ENCODE measurements at places on chromosomes 1 and 21.

GRCh38 chr1:117114877-117115276, 6.7 kb downstream of the TRIM45 start:
- DNase-seq = no peak

DNA sequence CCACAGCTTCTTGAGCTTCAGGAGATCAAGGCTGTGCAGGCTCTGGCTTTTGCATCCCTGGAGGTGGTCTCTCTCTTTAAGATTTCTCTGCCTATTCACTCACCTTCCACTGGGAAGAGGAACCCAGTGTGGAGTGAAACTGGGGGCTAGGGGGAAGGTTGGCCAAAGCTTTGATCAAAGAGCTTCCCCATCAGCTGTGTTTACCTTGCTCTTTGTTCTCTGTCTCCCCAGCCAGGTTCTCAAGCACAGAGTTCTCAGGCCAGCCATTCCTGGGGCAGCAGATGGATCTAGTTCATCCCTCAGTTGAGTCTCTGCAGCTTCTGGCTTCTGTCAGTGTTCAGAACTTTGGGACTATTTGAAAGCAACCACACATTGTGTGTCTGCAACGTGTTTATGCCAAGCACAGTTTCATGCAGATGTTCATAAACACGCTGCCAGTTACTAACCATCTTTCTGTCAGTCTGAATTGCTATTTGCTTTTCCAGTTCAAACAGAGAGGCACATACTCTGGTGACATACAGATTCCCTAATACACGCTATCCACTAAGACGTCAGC, 17.2 kb upstream of the MRPS14 start:
- DNase-seq = no peak

- DNase-seq = no peak
These were observed 227.1 kb upstream of the MAP1LC3C start for GRCh38 chr1:242225767-242226573.

DNA sequence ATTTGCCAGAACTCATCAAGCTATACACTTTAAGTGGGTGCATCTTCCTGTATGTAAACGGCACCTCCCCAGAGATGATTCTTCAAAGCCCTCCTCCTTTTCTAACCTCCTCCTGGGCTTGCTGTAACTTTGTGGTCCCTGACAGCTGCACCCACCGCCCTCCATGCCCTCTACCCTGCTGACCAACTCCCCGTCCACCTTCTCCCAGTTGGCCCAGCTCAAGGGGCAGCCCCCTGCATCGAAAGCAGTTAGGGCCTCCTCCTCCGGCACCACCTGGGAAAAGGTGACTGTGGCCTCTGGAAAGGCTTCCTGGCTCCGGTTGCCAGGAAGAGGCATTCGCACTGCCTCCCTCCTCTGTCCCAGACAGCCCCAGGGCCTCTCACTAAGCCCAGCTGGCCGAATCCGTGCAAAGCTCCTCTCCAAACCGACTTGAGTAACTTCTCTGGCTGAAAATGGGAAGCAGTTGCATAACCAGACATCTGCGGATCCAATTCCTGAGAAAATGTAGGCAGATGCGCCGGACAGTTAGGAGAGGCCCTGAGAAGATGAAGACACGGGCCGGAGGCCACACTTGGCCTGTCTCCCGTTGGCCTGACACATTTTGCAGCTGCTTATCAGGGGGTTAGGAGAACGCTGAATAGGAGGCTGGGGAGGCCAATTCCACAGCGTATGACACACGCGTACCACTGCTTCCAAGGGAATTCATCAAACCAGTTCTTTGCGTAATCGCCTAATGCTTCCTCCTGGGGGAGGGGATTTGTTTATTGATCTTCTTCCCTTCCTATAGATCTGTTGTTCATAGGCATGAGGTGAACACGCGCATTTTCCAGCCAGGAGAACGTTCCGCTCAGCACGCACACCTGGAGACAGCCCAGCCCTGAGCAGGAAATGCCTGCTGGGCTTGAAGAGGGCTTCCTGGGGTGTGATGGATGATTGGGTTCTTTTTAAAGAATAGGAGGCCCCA, 48.7 kb upstream of the COL6A2 start:
- no peak for DNase-seq

DNA sequence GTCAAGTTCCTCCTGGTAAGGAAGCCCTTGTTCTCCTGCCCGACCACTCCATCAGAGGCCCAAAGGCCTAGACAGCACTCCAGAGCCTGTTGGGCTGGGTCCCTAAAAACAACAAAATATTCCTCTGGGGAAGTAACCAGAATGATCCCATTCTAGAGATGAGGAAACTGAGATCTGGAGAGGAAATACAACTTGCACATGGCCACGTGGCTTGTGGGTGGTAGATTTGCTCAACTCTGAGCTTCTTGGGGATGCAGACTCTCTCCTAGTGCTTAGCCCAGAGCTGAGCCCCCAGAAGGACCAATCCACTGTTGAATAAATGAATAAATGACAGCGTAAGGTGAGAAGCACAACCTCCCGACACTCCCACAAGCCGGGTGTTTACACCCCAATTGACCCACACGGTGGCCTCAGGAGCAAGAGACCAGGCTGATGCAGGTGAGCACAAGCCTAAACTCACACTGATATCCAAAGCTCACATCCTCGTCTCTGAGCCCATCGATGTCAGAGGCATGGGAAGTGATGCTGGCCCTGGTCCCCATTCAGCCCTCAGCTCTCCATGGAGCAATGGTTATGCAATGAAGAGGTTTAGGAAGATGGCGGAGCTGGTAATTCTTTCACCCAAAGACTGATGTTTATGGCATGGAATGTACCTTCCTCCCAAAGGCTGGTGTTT, 172.5 kb upstream of the EDN2 start:
- DNase-seq = no peak

DNA sequence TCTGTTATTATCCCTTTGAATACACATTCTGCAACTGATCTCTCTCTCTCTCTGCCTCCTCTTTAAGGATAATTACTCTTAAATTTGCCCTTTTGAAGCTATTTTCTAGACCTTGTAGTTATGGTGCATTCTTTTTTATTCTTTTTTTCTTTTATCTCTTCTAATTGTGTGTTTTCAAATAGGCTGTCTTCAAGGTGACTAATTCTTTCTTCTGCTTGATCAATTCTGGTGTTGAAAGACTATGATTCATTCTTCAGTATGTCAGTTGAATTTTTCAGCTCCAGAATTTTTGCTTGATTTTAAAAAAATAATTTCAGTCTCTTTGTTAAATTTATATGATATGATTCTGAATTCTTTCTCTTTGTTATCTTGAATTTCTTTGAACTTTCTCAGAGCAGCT, 95.6 kb upstream of the GPR52 start:
- DNase-seq = no peak

- DNase-seq = no peak
These were observed 28.5 kb downstream of the DLGAP3 start for GRCh38 chr1:34900775-34901502.

GRCh38 chr1:239189998-239190512, 196.3 kb upstream of the CHRM3 start:
- DNase-seq = no peak

DNA sequence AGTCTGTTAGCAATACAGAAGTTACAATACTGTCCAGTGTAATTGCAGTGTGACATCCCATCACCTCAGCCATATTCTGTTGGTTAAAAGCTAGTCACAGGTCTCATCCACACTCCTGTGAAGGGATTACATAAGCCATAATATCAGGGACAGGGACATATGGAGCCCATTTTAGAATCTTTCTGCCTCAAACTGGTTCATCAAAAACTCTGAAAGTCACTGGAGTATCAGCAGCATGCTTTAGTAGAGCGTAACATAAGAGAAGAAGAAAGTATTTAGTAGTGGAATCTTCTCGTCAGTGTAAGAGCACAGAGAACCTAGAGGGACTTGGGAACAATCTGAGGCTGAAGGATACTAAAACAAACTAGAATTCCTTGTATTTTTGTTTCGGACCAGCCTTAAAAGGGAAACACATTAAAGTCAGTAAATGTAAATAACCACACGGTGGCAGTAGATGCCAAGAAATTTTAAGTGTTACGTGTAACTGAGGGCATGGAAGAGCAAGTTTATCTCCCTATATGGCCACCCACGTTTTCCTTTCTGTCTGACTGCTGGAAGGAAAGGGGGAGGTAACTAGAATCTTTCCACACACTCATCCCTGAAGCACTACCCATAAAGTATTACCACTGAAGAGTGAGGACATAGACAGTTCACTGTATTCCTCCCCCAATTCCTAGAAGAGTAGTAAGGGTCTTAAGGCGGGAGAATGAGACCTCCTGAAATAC, 41.6 kb upstream of the AGL start:
- peak; percentile 20 for DNase-seq

- no peak for DNase-seq
These were observed 34.6 kb downstream of the OLFML2B start for GRCh38 chr1:161989108-161989507.

DNA sequence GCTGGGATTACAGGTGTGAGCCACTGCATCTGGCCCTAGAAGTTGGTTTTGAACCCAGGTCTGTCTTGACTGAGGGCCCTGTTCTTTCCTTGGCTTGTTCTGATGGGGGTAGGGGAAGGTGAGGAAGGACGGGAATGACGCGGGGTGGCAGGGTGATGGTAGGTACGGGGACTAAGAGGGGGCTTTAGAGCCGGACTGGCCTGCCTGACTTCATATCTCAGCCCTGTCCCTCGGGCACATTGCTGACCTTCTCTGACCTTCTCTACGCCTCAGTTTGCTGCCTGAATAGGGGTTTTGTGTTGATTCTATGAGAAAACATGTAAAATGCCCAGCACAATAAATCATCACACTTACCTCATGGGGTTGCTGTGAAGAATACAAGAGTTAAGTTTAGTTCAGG, 6.7 kb downstream of the RNF186 start:
- DNase-seq = no peak

DNA sequence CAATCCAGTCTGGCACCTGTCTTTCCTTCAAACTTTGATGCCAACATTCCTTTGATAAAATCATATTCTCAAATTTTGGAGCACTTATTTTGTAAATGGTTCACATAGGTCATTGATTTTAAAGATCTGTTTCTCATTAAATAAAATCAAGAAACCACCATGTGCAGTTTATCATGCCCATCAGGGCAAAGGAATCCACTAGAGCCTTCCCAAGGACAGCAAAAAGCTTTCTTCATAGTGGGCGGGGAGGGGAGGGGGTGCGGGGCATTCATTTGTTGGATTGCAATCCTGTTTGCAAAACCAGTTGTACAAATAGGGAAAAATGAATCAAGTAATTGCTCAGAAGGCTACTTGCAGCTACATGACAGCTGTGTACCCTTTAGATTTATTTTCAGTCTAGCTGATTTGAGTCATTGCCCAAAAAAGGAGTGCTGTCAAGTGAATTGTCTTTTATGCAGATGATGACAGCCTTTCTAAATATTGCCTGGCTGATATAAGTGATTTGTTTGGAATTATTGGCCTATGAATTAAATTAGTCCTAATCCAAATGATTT, 23.0 kb downstream of the LRRC8B start:
- DNase-seq = no peak

DNA sequence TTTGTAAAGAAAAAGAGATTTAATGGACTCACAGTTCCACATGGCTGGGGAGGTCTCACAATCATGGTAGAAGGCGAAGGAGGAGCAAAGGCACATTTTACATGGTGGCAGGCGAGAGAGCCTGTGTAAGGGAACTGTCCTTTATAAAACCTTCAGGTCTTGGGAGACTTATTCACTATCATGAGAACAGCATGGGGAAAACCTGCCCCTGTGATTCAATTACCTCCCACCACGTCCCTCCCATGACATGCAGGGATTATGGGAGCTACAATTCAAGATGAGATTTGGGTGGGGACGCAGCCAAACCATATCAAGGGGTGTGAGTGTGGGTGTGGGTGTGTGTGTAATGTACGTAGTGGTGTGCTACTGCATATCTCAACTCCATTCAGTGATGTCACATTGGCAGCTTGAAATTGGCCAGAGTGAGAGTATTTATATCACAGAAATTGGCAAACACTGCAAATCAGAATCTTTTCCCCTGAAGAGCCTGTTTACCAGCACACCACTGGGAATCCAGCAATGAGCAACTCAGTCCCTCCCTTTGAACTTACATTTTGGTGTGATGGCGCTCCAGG, 5.4 kb downstream of the ARHGEF10L start:
- DNase-seq = no peak

DNA sequence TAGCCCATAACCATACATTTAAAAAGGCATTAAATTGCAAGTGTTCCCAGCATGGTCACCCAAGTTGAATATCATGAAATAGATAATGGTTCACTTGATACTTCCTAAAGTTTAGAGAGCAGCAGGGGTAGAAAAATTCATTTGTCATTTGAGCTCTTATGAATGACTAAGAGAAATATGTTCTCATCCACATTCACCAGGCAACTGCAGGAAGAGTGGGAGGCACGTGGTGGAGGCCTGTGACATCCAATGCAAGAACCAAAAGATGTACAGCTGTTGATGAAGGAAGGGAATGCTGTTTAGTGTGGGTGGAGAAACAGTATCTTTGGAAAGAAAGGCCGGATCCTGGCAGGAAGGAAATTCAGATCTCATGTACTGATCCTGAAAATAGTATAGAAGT, 473.1 kb downstream of the ADGRL2 start:
- DNase-seq = no peak

DNA sequence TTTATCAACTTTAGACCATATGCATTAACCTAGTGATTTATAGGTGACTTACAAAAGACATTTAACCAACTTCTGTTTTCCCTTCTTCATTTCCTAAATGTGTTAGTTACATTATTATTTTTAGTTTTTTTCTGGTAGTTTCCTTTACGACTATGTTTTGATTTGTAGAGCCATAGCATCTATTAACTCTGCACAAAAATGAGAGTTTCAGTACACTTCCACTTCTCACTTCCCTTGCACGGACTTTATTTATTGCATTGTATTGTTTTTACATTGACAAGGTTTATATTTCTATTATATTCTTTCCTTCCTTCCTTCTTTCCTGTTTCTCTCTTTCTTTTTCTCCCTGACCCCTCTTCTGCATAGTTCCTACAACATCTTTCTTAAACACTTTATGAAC, 14.7 kb downstream of the PKN2 start:
- DNase-seq = no peak

DNA sequence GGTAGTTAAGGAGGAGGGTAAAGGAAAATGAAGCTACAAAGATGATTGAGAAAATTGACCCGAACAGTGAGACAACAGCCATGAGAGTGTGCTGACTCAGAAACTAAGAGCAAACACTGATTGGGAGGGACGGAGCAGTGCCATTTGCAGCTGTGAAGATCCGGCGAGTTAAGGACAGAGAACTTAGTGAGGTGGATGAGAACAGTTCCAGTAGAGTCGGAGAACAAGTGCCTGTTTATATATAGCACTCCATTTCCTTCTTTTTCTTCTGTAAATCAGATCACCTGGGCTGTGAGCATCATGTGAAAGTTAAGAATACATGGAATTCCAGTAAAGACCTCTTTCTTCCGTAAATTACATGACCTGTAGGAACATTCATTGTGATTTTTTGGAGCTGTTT, 145.7 kb downstream of the KCNK2 start:
- DNase-seq = no peak

GRCh38 chr1:91712981-91713841, 172.7 kb downstream of the TGFBR3 start:
- no peak for DNase-seq
